ENCODE measurements at places on chromosomes 4 and X.

GRCh38 chr4:185623444-185624258 is 88.3 kb upstream of the PDLIM3 start:
- peak; percentile 41 for DNase-seq

DNA sequence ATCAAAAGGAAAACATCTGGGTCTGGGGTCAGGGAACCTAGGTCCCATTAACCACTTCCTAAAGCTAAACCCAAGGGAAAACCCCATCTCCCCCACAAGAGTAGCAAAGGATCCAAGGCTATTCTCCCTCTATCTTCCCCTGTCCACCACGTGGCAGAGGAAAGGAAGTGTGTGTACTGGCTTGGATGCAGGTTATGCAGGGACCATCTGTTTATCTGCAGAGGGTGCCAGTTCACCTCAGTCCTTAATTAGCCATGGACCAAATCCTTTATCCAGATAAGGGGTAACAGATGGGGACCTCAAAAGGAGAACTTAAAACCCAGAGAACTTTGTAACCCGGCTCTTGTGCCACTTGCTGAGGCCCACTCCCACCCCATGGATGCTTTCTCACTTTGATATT is 135.3 kb downstream of the ZNF518B start:
- no peak for DNase-seq

DNA sequence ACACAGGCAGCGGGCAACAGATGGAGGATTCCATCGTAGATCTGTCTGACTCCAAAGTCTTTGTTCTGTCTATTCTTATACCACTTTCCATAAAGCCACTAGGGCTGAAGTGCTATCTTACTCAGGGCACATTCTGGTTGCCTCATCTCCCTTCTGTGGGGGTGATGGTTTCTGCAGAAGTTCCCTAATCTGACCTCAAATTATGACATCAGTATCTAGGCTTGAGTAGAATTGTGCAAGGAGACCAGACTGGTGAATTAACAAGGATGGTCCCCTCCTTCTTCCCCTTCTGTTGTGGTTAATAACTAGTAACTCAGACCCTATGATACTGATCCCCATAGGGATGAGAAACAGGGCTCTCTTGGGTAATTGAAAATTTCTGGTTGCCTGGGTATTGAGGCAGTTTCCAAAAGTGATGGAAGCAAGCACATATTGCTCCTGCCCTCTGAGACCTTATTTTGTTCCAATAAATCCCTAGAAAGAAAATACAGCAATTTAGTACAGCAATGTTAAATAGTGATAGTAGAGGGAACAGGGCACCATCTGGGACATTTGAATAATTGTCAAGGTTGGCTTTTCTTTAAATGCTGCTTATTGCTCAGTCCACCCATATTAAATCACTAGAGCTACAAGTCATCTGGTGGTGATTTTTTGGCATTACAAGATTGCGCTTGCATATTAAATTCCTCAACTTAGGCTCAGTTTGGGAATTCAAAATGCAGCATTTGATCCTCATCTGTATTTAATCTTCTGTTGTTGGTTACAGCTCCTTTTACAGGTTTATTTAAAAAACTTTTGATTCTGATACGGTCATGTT is 57.3 kb upstream of the AP1S2 start:
- DNase-seq = no peak

DNA sequence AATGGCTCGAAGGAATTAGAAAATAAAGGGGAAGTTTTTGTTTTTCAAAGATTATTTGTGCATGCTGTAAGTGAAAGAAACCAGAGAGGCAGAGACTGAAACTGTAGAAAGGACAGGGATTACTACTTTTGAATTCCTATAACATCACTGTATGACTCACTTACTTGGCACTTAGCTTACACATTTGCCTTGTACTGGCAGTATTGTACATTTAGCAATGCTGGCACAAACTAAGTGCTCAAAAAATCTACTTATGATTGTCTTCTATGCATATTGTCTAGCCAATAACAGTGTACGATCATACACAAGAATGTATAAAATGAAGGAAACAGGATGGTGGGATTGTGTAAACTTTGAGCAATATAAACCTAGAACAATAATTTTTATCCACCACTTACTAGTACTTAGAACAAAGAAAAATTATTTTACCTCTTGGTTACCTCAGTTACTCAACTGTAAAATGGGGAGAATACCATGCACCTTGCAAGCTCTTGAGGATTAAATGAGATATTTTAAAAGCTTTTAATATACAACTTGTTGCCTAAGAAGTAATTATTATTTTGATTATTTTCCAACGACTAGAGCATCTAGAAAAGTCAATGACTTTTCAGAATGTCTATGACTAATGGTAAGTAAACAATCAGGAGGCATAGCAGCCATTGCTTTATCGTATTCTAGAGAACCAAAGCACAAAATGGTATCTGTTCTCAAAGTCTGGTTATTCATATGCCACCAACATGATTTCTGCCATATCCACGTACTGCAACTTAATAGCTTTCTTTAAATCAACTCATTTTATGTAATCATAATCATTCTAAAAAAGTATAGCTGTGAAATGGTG is 4.7 kb downstream of the FAM120C start:
- DNase-seq = no peak

DNA sequence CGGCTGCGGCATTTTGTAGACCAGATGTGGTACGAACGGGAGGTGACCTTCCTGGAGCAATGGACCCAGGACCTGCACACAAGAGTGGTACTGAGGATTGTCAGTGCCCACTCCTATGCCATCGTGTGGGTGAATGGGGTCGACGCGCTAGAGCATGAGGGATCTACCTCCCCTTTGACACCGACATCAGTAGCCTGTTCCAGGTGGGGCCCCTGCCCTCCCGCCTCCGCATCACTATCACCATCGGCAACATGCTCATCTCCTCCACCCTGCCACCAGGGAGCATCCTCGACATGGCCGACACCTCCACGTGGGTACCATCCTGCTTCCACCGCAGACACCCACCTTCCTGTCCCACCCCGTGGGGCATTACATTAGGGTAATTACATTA is 46.2 kb downstream of the SMARCA5 start:
- no peak for DNase-seq

- DNase-seq = no peak
These were observed 596.5 kb downstream of the NLGN4X start for GRCh38 chrX:5632061-5632614.

DNA sequence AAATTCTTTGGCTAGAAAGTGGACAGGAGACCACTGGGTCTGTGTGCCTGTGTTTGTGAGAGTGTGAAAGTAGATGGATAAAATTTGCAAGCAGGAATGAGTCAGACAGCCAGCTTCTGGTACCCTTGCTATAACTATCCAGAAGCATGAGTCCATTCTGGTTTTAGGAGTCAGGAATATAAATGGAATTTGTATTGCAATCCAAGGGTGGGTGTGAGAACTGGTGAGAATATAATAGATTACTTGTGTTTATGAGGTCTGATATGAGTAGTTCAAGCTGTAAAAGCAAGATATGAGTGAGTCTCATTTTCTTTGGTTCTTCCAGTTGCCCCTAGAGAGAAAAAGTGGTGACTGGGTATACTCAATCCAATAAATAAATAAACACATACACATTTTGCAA is 212.7 kb upstream of the TAPT1 start:
- peak; percentile 60 for DNase-seq

DNA sequence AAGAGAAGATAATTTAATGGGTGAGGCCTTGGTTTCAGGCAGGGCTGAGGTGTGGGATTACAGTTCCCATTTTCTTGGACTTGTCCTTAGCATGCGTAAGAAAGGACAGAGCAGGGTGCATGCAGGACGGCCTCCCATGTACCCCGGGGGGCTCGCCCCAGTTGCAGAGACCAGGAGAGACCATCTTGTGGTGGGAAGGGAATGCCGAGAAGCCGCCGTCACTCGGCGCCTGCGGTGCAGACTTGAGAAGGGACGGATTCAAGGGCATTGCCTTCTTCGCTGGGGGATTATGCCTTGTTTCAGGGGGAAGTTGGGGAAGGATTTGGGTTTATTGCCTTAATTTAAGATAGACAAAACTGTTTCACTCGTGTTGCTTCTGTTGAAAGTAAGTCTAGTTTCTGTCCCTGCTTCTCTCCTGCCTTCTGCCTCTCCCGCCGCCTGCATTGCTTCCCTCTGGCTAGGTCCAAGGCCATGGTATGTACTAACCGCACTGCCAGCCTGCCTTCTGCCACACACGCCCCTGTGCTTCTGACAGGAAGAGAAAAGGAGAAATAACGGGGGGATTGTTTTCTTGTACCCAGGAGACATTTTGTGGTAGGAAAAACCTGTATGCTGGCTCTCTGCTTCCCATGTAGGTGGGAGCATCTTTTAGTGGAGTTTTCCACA is 175.9 kb downstream of the DCLK2 start:
- no peak for DNase-seq

GRCh38 chrX:39238006-39238405 is 436.7 kb downstream of the MID1IP1 start:
- no peak for DNase-seq

DNA sequence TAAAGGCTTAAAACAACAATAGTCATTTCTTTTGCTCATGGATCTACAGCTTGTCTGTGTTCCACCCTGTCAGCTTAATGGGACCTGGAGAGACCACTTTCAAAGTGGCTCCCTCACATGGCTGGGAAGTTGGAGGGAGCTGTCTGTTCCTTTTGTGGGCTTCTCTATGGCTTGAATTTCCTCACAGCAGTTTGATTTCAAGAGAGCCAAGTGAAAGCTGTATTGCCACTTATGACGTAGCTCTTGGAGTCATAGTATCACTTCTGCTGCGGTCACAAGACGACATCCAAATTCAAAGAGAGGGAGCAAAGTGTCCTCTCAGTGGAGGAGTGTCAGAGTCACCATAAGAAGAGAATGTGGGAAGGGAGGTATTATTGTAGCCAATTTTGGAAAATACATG is 22.7 kb upstream of the ACSL1 start:
- no peak for DNase-seq

DNA sequence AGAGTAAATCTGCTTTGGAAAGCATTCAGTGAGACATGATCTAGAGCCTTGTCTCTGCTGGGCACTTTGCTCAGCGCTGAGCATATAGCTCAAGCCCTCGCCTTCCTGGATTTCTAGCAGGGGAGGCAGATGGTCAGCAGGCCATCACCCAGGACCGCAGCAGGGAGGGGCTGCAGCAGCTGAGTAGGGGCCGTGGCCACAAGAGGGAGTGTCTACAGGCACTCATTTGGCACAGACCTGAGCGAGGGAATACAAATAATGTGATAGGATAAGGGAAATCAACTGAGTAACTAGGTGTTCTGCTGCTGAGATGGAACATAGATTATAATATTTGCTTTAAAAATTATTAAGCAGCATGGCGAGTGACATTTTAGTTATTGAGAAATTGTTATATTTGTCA is 30.2 kb downstream of the OFD1 start:
- peak; percentile 72 for DNase-seq

- no peak for DNase-seq
These were observed at the start of gene BMPR1B for GRCh38 chr4:94757192-94758140. Gene BMPR1B (plus strand): TSS chr4:94757955. CDS start chr4:95104425, 346,470 bp downstream.

DNA sequence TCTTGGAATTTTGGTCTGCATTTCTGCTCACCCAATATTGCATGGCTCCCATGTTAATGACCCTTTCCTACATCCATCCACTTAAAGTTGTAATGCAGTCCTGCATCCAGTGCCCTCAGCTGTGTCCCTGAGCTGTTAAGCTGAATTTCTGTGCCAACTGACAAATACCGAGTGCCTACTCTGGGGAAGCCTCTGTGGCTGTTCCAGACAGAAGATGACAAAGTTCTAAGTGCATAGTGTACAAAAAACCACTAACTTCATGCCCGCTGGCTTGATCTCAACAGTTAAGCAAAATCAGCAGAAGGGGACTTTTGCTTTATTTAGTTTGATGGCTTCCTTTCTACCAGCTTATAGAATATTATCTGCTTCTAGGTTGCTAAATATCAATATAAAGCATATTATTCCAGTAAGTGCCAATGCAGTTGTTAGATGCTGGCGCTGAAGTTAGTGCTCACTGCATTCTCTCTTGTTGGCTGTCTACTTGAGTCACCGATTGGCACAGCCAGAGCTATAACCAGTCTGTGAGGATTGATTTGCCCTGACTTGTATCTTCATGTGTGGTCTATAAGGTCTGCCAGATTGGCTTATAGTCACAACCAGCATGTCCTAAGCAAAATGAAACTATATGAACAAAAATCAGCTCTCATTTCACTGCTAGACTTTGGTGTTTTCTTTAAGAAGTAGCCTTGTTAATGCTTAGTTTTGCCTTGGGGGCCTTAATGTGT is 98.9 kb downstream of the KLHL8 start:
- peak; percentile 63 for DNase-seq

DNA sequence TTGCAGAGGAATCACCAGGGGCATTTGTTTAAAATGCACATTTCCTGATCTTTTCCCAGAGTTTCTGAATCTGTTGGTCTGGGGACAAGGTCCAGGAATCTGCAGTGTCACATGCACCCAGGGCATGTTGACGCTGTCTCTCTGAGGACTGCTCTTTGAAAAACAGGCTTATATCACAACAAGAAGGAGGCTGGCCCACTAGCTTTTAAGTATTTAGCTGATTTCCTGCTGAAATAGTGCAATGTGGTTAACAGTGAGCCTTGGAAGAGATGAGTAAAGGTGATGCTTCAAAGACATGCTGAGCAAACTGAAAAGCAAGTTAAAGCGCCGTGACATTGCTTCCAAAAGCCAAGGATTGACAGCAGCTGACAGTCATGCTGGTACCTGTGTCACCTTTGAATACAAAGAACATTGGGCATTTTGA is 18.6 kb upstream of the SEPSECS start:
- DNase-seq = no peak

DNA sequence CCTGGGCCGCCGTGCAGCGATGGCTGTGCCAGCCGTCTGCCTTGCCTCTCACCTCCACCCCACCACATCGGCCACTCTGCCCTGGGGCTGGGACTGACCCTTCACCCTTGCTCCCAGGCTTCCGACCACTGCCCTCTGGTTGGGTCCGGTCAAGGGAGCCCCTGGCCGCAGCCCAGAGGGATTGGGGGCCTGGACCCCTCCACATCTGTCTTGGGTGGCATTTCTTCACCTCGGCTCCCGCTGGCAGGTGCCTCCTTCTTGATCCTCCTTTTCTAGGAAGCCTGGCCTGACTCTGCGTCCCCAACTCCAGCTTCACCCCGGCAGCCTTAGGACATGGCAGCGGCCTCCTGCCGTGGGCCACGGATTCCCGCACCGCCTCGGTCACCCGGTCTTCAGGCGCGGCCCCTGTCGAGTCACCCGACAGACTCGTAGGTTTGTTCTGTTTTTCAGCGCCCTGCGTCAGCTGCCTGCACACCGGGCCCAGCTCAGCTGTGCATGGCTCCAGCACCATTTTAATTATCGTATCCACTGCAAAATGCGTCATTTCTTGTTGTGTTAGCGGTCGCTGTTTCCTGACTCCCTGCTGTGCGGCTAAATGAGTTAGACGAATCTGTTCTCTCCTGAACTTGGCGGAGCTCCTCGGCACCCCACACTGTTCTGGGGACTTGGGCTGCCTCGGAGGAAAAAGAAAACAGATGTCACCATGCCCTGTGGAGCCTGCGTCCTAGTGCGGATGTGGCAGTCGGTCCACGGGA is 124.0 kb downstream of the FAM53A start:
- no peak for DNase-seq

- DNase-seq = no peak
These were observed 82.2 kb downstream of the TENM3 start for GRCh38 chr4:182325397-182325796.

DNA sequence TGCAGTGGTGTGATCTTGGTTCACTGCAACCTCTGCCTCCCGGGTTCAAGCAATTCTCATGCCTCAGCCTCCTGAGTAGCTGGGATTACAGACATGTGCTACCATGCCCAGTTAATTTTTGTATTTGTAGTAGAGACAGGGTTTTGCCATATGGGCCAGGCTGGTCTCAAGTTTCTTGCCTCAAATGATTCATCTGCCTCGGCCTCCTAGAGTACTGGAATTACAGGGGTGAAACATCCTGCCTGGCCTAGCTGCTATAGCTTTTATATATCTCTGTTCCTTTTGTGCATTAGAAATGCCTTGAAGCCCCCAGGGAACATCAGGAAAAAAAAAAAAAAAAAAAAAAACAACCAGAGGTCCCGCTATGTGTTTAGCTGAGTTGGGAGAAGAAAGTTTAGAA is 34.8 kb downstream of the UBE2K start:
- DNase-seq = peak; percentile 93

All from osteoblast (primary cell).